ENCODE measurements at places on chromosomes 7 and 10. TPM values are rescaled to one million over a fixed set of nuclear protein-coding genes. Genes with fewer than 3 reads are reported as not detected.

- DNase-seq: no peak
These were observed 692.7 kb downstream of the MAGI2 start for GRCh38 chr7:78760620-78761355.

GRCh38 chr7:91443862-91444261 lies 179.6 kb downstream of the FZD1 start:
- no peak for DNase-seq

The CFTR gene
- not detected for total RNA-seq

The LDB3 gene
- total RNA-seq: under 0.01 TPM

DNA sequence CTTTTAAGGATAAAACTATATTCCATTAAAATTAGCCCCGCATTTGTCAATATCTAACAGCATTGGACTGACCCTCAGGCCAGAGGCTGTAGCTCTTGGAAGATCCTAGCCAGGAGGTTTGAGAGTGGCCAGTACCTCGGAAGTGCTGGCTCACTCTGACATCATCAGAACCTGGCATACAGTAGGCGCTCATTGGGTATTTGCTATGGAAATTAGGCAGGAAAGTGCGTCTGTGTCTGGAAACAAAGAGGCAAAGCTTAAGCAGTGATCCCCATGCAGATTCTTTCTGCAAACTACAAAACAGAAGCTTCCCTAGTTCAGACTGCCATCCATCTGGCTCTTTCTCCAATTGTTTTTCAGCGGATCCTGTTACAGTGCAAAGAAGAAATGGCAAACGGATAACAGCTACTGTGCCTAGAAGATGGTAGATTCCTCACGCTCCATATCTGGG lies 1.7 kb upstream of the PRKCQ start:
- DNase-seq: no peak

- DNase-seq: no peak
These were observed 453.0 kb downstream of the SORCS3 start for GRCh38 chr10:105094048-105094447.

DNA sequence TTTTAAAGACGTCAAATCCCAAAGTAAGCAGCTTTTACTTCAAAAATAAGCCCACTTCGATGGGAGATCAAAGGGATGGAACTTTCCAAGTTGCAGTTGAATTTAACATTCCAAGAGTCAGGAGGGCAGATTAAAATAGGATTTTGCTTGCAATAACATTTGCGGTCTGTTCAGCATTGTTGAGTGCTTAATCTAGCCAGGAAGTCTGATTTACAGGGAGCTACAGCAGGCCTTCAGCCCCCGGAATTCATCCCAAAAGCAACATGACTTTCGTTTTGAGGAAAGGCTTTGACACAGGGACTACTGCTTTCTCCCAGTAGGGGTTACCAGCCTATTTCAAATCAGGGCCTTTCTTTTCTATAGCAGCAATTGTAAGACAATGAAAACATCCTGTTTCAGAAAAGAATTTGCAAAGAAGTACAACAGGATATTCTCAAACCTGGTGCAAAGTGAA lies 279.6 kb upstream of the PITRM1 start:
- DNase-seq: peak; percentile 90

DNA sequence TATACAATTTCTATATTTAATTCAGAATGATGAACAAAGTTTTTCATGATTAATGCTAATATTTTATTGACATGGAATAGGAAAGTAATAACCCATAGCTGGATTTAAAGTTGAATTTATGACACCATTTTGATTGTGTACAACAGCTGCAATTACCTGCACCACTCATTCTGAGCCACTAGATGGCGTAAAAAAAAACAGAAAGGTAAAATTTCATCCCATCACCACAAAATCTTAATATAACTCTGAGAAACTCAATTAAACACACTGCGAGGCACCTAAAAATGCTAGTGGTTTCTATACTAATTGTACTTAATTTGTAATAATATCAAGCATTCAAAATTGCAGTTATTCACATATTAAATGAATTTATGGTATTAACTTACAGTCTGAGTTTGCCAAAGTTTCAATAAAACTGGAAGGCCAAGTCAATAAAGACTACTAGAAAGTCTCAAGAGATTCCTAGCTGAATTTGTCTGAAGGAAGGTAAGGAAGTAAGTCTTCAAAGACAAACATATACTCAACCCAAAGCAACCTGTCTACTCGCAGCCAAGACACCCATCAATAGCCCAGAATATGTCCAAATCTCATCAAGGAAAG lies 182.5 kb downstream of the SKAP2 start:
- DNase-seq: peak; percentile 47

DNA sequence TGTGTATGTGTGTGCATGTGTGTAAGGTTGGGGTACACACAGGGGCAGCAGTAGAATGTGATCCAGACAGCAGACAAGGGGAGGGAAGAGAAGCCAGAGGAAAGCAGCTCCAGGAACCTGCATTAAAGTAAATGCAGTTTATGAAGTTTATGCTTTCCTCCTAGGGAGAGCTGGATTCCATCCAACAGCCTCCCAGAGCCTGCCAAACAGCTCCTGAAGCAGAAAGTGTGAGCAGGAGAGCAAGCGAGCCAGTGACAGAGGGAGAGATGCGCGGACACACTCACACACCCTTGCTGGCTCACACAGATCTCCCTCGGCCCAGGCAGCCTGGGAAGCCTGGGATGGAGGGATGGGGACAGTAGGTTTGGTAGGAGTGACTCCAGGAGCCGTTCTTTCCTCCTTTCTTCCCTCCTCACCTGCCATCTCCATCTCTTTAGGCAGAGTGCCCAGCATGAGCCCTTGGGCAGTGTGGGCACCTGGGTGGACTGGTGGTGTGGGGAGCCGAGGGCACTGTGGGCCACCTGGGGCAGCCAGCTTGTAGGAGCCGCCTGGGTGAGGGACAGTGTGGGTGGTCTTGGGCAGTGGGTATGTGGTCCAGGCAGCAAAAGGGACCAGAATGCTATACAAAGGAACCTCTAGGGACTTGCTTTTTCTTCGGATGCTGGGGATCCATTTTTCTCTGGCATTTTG lies 46.1 kb downstream of the PAX2 start:
- DNase-seq: no peak

The CPED1 gene
- total RNA-seq: 20.2 TPM

The CYP3A4 gene
- not detected for total RNA-seq

- no peak for DNase-seq
These were observed 269.3 kb upstream of the LRRTM3 start for GRCh38 chr10:66656499-66656898.

DNA sequence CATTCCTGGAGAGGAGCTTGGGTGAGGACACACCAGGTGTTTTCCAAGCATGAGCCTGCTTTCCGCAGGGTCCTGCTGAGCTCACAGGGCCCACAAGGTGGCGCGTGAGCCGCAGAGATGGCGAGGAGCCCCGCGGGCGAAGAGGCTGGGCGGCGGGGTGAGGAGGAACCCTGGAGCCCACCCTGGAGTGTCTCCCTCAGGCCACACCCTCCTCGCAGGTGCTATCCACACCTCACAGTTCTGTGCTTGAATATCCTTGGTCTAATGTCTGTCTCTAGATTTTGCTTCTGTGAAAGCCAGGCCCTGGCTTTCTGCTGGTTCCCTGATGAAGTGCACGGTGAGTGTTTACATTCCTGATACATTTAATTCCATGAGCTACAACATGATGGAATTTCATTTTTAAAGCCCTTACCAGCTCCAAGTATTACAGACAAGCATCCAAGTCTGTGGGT lies 433.6 kb downstream of the ACTR3B start:
- DNase-seq: peak; percentile 1

DNA sequence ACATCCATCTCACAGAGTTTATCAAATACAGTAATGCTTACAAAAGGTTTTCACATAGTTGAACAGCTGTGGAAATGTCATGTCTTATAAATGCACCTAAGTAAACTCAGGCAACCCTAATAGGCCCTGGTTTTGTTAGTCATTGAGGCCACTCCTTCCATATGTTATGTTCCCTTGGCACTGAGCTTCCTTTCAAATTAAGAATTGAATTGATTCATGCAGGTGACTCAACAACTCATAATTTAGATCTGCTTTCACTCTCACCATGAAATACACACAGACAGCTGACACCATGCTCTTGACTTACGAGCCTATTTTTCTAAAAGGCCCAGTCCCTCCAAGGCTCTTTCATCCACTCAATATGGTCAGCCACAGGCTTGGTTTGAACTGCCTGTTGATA lies 476.9 kb downstream of the KCNMA1 start:
- peak; percentile 97 for DNase-seq

The ZNF107 gene
- total RNA-seq: 2.8 TPM

GRCh38 chr7:3157566-3158287 lies 114.1 kb upstream of the CARD11 start:
- peak; percentile 34 for DNase-seq

The CHAT gene
- not detected for total RNA-seq

The TLX1 gene
- total RNA-seq: not detected

The WNT2 gene
- total RNA-seq: 1.3 TPM

The KAZALD1 gene
- total RNA-seq: 62.6 TPM

The HDAC9 gene
- 1.6 TPM for total RNA-seq

DNA sequence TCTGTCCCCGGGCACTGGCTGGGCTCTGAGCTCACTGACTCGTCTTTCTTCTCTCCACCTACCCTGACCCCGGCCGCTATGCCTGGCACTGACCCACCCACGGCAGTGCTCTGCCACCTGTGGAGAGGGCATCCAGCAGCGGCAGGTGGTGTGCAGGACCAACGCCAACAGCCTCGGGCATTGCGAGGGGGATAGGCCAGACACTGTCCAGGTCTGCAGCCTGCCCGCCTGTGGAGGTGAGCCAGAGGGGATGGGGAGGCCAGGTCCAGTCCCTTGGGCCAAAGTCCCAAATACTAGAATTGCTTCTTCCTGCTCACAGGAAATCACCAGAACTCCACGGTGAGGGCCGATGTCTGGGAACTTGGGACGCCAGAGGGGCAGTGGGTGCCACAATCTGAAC lies 27.3 kb downstream of the TBATA start:
- DNase-seq: no peak

The EBF3 gene
- 0.43 TPM for total RNA-seq

The SPAM1 gene
- not detected for total RNA-seq

DNA sequence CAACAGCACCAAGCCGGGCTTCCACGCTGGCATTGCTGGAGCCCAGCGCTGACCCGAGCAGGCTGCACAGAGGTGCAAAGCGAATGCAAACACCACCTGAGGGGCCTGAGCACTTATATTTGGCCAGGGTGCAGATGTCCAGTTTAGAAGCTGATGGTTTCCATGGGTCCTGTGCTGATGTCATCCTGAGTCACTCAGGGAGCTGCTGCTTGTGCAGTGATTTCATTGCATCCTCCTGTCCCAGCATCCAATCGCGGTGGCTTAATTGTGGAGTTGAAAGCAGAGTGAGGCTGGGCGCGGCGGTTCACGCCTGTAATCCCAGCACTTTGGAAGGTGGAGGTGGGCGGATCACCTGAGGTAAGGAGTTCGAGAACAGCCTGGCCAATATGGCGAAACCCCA lies 410.2 kb upstream of the KLF6 start:
- peak; percentile 64 for DNase-seq

- DNase-seq: no peak
These were observed 171.2 kb downstream of the SUGCT start for GRCh38 chr7:40306025-40306424.

DNA sequence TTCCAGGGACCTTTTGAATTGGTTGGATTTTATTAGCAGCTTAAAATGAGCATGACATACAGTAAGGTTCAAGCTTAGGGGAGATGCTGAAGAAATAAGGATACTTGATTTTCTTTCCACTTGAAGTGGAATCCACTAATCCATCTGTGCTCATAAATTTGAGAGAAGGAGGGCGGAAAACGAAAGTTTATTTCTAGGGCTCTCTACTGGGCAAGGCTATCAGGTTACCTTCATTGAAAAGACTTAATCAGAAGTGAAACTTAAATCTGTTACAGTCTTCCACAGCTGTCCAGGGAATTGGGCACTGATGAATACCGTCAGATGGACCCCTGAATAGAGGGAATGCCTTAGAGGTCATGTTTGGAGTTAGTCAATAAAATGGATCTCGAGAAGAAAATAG lies 21.8 kb downstream of the AUTS2 start:
- no peak for DNase-seq
